ENCODE measurements at places on chromosomes 16 and 17.
A peak's percentile ranks its signal among the peaks of the same experiment; 100 is the strongest.

GRCh38 chr17:49952209-49952911 lies 16.6 kb upstream of the DLX4 start:
- peaks cover 9% of the 10 kb centered on the region for H3K4me1 ChIP-seq
- H3K36me3 ChIP-seq: no peaks in the 10 kb centered on the region
- no peak overlapping the region for H3K27ac ChIP-seq
- H3K27me3 ChIP-seq: peaks cover 6% of the 10 kb centered on the region
- no peak overlapping the region for H3K4me3 ChIP-seq

GRCh38 chr17:82283208-82283749 lies 9.8 kb upstream of the CSNK1D start:
- peaks cover 17% of the 10 kb centered on the region for H3K4me1 ChIP-seq
- H3K27me3 ChIP-seq: no peaks in the 10 kb centered on the region
- H3K36me3 ChIP-seq: no peaks in the 10 kb centered on the region

DNA sequence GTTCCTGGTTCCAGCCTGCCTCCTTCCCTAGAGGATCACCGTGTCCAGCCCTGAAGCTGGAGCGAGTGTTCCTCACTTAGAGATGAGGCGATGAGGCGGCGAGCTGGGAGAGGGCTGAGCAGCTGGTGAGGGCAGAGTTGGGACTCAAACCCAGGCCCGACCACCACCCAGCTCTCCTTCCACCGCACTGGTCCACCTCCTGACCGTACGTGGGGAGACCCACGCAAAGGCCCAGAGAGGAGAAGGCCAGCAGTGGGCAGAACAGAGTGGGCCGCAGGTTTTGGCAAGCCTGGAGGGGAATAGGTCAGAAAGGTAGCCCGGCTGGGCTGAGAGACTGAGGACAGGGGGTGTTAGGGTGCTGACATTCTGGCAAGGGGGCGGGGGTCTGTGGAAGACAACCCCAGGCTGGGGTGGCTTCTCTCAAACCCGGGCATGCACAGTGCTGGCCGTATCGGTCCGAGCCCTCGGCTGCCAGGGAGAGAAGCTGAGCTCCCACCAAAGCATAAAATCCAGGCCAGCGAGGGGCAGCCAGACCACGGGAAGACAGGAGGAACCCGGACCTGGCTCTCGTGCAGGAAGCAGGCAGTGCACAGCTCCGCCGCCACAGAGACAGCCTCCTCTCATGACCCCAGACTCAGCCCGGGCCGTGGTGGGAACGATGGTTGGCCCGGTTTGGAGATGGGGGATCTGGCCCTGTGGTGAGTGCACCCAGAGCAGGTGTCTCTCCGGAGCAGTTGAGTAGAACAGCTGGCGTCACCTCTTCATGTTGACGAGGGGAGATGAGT lies 24.9 kb downstream of the MLYCD start:
- no peak for DNase-seq
- H3K4me1 ChIP-seq: peaks cover 8% of the 10 kb centered on the region
- H3K36me3 ChIP-seq: peaks cover 16% of the 10 kb centered on the region

GRCh38 chr17:67628580-67629013 lies 89.1 kb upstream of the NOL11 start:
- no peak overlapping the region for H3K4me3 ChIP-seq
- DNase-seq: no peak
- H3K27ac ChIP-seq: no peak overlapping the region
- H3K4me1 ChIP-seq: peaks cover 7% of the 10 kb centered on the region
- H3K36me3 ChIP-seq: peaks cover 3% of the 10 kb centered on the region

- peaks cover 4% of the 10 kb centered on the region for H3K36me3 ChIP-seq
- H3K4me3 ChIP-seq: no peak overlapping the region
- H3K27me3 ChIP-seq: no peaks in the 10 kb centered on the region
- H3K27ac ChIP-seq: peak overlapping the region; percentile 51
- DNase-seq: no peak
Measured at GRCh38 chr16:84844559-84845495, 25.0 kb downstream of the CRISPLD2 start.

DNA sequence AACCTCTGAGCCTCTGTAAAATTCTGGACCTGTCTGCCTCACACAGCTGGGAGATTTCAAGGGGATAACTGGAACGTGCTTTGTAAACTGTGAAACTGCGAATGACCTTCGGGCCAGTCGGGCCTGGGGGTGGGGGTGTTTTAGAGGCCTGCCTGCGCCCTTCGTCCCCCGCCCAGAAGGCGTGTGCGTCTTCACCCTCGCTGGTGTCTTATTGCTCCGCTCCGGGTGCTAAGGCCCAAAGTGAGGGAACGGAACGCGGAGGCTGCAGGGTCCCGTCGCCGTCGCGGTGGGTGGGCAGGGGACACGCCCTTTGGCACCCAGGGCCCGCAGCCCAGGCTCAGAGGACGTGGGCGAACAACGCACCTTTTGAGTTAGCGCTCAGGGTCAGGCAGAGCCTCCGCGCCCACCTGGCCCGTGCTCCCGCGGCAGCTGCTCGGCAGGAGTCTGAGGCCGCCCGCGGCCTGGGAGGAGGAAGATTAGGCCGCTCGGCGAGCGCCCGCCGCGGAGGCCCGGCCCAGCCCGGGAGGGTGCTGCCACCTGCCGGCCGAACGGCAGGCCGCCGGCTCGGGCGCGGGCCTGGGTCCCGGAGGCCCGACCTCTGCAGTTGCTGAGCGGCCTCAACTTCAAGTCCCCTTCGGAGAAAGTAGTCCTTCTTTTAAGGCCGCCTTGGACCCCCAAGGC lies 29.7 kb downstream of the DCAKD start:
- DNase-seq: peak; percentile 73
- H3K4me3 ChIP-seq: peak overlapping the region; percentile 52
- H3K4me1 ChIP-seq: peaks cover 32% of the 10 kb centered on the region
- peaks cover 22% of the 10 kb centered on the region for H3K27me3 ChIP-seq
- H3K36me3 ChIP-seq: peaks cover 8% of the 10 kb centered on the region
- H3K27ac ChIP-seq: no peak overlapping the region

GRCh38 chr17:8226536-8227237 lies 16.3 kb upstream of the AURKB start:
- peak; percentile 85 for DNase-seq
- peaks cover 19% of the 10 kb centered on the region for H3K36me3 ChIP-seq
- peak overlapping the region; percentile 74 for H3K27ac ChIP-seq
- H3K4me1 ChIP-seq: peaks cover 19% of the 10 kb centered on the region
- peaks cover 2% of the 10 kb centered on the region for H3K27me3 ChIP-seq
- H3K4me3 ChIP-seq: peak overlapping the region; percentile 80

- H3K27me3 ChIP-seq: peaks cover 3% of the 10 kb centered on the region
- no peak overlapping the region for H3K27ac ChIP-seq
- H3K4me1 ChIP-seq: peaks cover 7% of the 10 kb centered on the region
- no peak for DNase-seq
- no peak overlapping the region for H3K4me3 ChIP-seq
- H3K36me3 ChIP-seq: no peaks in the 10 kb centered on the region
Measured at GRCh38 chr17:68771867-68772515, 170.8 kb upstream of the FAM20A start.

- peaks cover 14% of the 10 kb centered on the region for H3K36me3 ChIP-seq
- H3K27me3 ChIP-seq: peaks cover 19% of the 10 kb centered on the region
- DNase-seq: no peak
- peak overlapping the region; percentile 49 for H3K27ac ChIP-seq
Measured at GRCh38 chr16:4537376-4538343, 913 bp downstream of the CDIP1 start.

- no peak overlapping the region for H3K27ac ChIP-seq
- no peaks in the 10 kb centered on the region for H3K36me3 ChIP-seq
- no peak for DNase-seq
Measured at GRCh38 chr17:32516940-32517701, 30.3 kb downstream of the CDK5R1 start.

DNA sequence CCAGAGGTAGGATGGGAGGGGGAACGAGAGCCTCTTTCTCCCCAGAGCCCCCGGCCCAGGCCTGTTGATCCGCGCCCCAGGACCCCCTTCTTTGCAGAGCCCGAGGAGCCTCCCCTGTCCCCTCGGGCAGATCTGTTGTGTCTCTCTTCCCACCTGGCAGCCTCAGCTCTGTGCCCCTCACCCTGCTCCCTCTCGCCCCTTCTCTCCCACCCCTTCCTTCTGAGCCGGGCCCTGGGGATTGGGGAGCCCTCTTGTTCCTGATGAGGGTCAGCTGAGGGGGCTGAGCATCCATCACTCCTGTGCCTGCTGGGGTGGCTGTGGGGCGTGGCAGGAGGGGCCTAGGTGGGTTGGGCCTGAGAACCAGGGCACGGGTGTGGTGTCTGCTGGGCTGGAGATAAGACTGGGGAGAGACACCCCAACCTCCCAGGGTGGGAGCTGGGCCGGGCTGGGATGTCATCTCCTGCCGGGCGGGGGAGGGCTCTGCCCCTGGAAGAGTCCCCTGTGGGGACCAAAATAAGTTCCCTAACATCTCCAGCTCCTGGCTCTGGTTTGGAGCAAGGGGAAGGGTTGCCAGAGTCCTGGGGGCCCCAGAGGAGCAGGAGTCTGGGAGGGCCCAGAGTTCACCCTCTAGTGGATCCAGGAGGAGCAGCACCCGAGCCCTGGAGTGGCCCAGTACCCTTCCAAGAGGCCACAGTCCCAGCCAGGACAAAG lies 65.4 kb downstream of the MRC2 start:
- DNase-seq: no peak
- no peaks in the 10 kb centered on the region for H3K27me3 ChIP-seq
- no peaks in the 10 kb centered on the region for H3K36me3 ChIP-seq
- peaks cover 6% of the 10 kb centered on the region for H3K4me1 ChIP-seq

DNA sequence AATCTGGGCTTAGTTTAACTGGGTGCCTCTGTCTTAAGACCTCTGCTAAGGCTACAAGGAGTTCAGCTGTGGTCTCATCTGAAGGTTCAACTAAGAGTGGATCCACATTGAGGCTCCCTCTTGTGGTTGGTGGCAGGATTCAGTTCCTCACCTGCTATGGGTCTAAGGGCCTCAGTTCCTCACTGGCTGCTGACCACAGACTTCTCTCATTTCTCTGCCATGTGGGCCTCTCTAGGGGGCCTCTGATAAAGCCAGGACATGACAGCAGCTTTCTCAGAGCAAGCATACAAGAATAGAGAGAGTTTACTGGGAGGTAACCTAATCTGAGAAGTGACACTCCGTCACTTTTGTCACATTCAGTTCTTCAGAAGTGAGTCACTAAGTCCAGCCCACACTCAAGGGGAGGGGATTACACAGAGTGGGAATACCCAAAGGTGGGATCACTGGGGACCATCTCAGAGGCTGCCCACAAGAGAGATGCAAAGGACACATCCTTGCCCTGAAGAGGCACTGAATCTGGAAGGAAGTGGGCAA lies 19.2 kb upstream of the ABAT start:
- H3K36me3 ChIP-seq: no peaks in the 10 kb centered on the region
- H3K27ac ChIP-seq: no peak overlapping the region
- no peak overlapping the region for H3K4me3 ChIP-seq
- DNase-seq: no peak
- peaks cover 7% of the 10 kb centered on the region for H3K27me3 ChIP-seq
- peaks cover 2% of the 10 kb centered on the region for H3K4me1 ChIP-seq

- DNase-seq: no peak
- no peaks in the 10 kb centered on the region for H3K27me3 ChIP-seq
- H3K36me3 ChIP-seq: peaks cover 18% of the 10 kb centered on the region
- no peak overlapping the region for H3K4me3 ChIP-seq
- H3K4me1 ChIP-seq: peaks cover 24% of the 10 kb centered on the region
Measured at GRCh38 chr17:47973541-47973940, 2.6 kb downstream of the CDK5RAP3 start.

DNA sequence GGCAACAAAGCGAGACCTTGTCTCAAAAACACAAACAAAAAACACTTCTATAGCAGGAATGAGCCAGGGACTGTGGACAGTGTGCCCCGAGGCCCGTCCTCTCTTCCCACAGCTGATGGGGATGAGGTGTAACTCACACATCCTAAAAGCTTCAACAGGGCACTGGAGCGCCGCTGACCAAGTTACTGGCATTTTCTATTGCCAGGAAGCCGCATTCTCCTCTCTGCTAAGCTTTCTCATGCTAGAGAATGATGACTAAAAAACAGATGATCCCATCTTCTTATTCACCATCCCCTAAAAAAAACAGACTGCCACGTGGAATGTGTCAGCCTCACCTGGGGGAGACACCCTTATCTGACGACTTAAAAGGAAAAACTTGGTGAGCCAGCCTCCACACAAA lies 16.3 kb downstream of the CARHSP1 start:
- H3K27ac ChIP-seq: peak overlapping the region; percentile 51
- no peaks in the 10 kb centered on the region for H3K27me3 ChIP-seq
- H3K36me3 ChIP-seq: peaks cover 37% of the 10 kb centered on the region
- no peak overlapping the region for H3K4me3 ChIP-seq
- DNase-seq: no peak

GRCh38 chr17:8697323-8697741 lies 47.3 kb downstream of the CCDC42 start:
- H3K4me1 ChIP-seq: peaks cover 60% of the 10 kb centered on the region
- H3K4me3 ChIP-seq: peak overlapping the region; percentile 47
- peak overlapping the region; percentile 100 for H3K27ac ChIP-seq
- DNase-seq: peak; percentile 86
- no peaks in the 10 kb centered on the region for H3K27me3 ChIP-seq
- H3K36me3 ChIP-seq: no peaks in the 10 kb centered on the region

DNA sequence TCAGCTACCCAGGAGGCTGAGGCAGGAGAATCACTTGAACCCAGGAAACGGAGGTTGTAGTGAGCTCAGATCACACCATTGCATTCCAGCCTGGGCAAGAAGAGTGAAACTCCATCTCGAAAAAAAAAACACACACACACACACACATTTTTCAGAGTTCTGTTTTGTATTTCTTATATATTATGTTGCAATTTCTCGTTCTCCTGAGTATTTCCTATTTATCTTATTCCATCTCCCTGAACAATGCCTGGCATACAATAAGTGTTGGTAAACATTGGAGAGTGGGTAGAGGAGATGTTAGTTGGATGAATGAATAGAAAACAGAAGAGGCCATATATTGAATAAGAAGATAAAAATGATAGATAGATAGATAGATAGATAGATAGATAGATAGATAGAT lies 167.8 kb upstream of the CDH5 start:
- H3K4me3 ChIP-seq: no peak overlapping the region
- H3K4me1 ChIP-seq: peaks cover 17% of the 10 kb centered on the region
- H3K27me3 ChIP-seq: no peaks in the 10 kb centered on the region
- no peak for DNase-seq
- H3K36me3 ChIP-seq: no peaks in the 10 kb centered on the region

DNA sequence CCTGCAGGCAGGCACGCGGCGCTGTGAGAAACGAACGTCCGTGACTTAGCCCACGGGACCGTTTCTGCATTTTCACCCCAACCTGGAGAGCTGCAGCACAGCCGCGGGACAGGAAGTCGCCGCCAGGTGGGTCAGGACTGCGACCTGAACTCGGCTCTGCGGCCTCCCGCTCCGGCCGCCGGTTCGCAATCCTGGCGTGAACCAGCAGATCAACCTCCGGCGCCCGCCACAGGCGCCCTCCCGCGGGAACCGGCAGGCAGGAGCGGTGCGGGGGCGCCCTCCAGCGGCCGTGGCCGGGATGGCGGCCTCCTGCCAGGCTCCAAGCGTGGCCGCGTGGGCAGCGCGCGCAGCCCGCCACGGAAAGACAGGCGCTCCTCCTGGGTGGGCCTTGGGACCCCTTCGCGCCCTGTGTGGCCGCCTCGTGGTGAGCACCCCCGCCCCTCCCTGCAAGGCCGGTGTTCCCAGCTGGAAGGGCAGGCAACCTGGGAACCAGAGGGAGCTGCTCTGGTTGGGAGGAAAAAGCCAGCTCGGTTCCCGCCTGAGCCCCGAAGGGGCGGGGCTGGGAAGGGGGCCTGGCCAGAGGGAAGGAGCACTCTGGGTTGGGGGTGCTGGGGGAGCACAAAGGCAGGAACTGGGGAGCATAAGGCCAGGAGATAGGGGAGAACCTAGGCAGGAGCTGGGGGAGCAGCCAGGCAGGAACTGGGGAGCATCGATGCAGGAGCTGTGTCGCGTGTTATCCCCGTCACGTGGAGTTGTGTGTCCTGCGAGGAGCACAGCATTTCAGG lies 28.2 kb downstream of the ACTG1 start:
- H3K4me3 ChIP-seq: peak overlapping the region; percentile 56
- H3K36me3 ChIP-seq: no peaks in the 10 kb centered on the region
- peaks cover 20% of the 10 kb centered on the region for H3K4me1 ChIP-seq
- peaks cover 20% of the 10 kb centered on the region for H3K27me3 ChIP-seq
- H3K27ac ChIP-seq: no peak overlapping the region
- DNase-seq: peak; percentile 95

Data from mesothelial cell of epicardium (in vitro differentiated cells).